Activated T-cell treated with anti-CD3 and anti-CD28 coated beads, Interleukin-2, amount 50 U/mL, for 72 hours (primary cell): ENCODE measurements at places on chromosomes 6 and 20. TPM values are rescaled to one million over a fixed set of nuclear protein-coding genes. Genes with fewer than 3 reads are reported as not detected.

DNA sequence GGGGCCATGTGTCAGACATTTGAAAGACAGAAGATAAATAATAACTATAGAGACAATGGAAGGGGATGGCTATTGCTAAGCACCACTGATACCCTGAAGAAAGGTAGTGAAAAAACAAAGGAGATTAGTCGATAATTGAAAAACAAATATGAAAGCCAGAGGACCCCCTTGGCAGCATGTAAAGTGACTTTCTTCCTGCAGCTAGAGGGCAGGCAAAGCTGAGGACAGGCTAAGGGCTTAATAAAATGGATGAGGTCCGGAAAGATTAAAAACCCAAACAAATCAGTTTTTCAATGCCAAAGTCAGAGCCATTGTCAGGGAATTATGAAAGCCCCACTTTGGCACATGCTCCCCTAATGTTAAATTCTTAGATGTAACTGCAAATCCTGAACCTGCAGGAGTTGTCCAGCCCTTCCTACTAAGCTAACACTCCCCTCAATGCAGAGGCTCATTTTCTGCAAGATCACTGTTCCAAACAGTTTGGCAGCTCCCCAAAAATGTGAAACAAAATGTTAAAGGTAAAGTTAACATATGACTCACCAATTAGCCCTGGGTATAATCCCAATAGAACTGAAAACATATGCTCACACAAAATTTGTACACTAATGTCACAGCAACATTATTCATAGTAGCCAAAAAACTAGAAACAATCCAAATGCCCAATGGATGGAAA is 1177.9 kb downstream of the GRIK2 start:
- DNase-seq = no peak

- no peak for DNase-seq
These were observed 17.3 kb downstream of the TUBB2B start for GRCh38 chr6:3210024-3210610.

The MAP7 gene
- 1.4 TPM for total RNA-seq

GRCh38 chr20:25532015-25532751 is 53.1 kb downstream of the NINL start:
- DNase-seq = no peak

DNA sequence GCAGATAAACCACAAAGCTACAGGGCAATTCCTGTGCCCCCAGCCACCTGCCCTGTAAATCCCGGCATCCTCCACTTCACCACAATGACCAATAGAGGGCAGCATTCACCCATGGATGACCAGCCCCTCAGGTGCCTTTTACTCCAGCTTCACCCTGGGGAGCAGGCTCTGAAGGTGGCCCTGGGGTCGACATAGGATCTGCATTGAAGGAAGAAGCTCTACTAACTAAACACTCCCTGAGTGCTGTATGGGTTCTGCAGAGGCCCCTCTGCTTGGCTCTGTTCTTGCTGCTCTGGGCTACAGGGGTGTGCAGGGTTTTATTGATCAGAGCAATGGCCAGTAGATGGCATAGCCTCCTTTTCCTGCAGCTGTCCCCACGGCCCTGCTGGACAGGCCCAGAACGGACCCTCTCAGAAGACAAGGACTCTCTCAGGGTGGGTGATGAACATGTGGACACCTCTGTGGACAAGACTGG is 20.3 kb downstream of the CST4 start:
- DNase-seq = peak; percentile 42

DNA sequence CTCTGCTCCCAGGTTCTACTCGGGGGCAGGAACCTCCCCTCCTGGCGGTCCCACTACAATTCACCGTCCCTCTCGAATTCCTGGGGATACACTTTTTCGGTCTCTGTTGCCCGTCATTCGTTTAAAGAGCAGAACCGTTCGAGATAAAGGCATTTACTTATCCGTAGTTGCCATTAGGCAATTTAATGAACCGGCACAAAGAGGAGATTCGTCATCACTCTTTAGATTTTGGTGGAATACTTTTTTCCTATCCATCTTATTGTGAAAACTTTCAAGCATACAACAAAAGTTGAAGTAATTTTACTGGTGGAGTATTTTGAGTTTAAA is 1.2 kb upstream of the CD24 start:
- DNase-seq = no peak

The C6orf132 gene
- total RNA-seq = 0.26 TPM

The HELZ2 gene
- total RNA-seq = 31.2 TPM

The C20orf144 gene
- 0.23 TPM for total RNA-seq

DNA sequence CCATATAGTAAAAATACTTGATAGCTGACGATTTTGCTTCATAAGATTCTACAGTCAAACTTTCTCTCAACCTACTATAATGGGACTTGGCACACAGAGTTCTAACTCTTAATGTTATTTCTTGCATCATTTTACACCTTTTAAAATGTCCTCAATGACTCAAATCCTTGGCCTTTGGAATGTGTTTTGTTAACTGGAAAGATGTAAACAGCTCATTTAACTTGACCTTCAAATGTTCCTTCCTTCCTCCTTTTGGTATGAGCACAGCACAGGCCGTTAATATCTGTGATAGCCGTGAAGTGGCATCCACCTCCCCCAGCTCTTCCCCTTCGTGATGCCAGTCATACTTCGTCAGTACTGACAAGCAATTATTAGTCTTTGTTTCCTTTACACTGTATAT is 972.0 kb upstream of the CITED2 start:
- DNase-seq = no peak

The ADGRF4 gene
- not detected for total RNA-seq

DNA sequence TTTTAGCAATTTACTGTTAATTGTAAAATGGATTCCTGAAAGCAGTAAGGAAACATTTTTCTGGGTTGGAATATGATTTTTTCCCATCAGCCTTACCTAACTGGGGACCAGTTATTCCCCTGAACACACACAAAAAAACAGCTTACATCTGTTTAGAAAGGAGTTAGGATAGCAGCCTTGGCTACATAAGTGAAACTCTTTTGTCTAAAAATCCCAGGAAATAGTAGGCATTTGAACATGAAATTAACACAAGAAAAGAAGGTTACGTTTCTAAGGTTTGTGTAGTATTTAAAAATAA is 696.2 kb upstream of the MARCKS start:
- no peak for DNase-seq

DNA sequence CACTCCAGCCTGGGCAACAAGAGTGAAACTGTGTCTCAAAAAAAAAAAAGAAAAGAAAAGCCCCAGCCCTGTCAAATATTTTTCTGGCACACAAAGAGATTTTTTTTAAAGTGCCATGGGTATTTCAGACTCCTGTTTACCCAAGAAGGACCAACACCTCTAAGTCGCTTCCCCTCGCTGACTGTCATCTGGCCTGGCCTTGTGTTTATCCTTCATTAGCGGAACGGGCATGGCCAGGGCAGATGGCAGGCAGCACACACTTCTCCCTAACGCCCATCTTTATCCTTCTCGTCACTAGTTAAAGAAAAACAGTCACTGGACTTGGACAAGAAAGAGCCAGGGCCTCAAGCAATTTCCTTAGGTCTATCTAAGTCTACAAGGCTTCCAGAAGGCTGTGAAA is 7.3 kb upstream of the CBFA2T2 start:
- DNase-seq = no peak

The SLC22A23 gene
- total RNA-seq = 1.5 TPM

DNA sequence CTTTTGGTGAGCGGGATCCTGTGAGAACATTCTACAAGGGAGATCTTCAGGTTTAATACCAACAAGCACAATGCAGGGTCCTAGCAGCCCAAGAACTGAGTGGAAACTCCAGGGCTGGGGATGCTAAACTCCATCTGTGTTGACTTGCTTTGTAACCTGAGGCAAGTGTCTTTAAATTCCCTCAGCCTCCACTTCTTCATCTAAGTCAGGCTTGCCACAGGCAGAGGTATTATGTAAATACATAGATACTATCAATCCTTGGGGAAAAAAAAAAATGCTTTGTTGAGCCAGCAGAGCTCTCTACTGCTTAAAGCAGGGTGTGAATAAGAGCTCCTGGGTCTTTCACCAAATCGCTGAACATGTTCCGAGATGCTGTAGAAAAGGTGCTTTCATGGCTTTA is 114.2 kb upstream of the PHACTR1 start:
- DNase-seq = no peak

The RSPH4A gene
- 0.09 TPM for total RNA-seq

The SMIM13 gene
- 9.1 TPM for total RNA-seq

- DNase-seq = no peak
These were observed 375.8 kb downstream of the QKI start for GRCh38 chr6:163790266-163790840.

GRCh38 chr6:35090734-35091133 is 50.4 kb downstream of the TCP11 start:
- DNase-seq = no peak

The PI3 gene
- total RNA-seq = not detected

The LRFN2 gene
- 0.12 TPM for total RNA-seq

The LY6G6C gene
- total RNA-seq = 0.67 TPM

GRCh38 chr6:54970337-54970736 is 123.8 kb downstream of the FAM83B start:
- no peak for DNase-seq

DNA sequence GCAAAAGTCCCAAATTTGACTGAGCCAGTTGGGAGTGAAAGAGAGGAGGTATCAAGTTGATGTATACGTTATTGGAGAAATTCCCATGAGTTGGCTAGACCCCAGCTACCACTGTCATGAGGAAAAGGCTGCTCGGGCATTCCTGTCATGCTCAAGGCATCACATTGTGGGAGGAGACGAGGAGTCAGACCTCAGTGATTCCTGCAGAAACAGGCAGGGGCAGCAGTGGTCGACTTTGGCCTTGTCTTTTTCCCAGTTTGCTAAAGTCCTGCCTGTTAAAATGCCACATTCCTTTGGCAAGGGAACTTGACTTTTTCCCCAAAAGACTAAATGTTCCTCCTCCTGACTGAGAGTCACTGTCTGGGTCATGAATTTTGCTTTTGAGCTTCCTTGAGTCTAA is 295.5 kb upstream of the HS3ST5 start:
- no peak for DNase-seq

The NOX3 gene
- not detected for total RNA-seq

DNA sequence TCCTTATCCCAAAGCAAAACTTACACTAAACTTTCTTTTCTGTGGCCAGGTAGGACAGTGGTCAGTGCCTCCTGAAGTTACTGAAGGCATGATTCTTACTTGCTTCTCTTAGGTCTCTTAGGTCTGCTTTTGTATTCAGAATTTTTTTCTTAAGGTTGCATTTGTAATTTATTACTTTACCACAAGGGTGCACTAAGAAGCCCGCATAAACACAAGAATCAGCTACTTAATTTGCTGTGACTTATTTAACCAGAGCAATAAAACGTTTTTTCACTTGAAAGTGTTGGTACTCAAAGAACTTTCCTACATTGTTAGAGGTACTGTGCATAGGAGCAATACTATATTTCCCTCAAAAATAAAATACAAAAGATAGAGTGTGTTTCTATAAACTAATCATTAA is 75.4 kb upstream of the LAMA2 start:
- DNase-seq = no peak

DNA sequence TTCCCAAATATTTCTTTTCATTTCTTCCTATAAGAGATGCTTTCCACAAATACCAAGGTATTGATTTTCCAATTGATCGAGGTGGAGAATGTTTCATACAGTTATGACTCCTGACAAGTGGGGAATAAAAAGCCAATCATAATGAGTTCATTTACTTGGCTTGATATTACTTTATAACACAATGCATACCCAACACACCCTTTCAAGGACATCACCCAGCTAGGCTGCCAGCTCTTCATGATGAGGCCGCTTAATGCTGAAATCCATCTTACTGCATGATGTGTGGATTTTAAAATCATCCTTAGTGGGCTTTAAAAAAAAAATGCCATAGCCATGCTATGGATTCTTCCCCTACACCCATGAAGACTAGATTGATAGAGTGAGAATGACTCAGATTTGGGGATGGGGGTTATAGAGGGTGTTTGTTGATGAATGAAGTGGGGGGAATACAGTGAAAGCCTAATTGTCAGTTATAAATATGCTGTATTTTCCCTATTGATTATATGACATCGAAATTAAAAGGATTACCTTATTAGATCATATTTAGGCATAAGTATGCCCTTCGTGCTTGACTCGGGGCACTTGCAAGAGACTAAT is 75.9 kb downstream of the GNAS-AS1 start:
- no peak for DNase-seq

DNA sequence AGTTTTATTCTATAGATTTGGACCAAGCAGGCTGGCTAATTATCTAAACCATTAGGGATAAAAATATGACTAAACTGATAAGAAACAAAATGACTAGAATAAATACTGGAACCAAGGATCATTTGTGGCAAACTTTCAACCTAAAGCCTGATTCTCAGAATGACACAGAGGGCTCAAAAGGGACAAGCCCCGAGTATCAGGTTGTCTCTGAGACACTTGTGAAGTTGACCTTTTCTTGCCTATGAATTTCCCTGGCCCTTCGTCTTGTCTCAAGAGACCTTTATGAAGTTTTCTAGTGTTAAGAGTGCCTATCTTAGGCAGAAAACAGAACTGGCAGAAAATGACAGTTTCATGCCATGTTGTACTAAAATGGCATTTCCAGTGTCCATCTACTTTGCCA is 68.3 kb downstream of the IMPG1 start:
- no peak for DNase-seq

The HTR1E gene
- total RNA-seq = not detected

DNA sequence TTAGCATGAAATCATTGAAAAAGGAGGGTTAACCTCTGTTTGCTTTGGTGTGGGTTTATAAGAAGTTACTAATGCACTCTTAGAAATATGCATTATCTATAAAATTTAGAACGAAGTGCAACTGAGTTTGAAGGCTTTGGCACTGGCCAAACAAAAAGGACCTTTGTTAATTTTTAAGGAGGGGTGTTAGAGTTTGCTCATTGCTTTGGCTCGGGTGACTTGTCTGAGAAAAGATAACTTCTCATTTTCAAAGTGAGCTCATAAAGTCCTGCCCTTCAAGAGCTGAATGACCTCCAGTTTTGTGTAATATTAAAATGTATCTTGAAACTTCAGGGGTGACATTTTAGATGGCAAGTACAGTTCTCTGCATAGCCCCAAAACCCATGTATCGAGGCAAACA is 25.9 kb downstream of the NEDD9 start:
- no peak for DNase-seq

GRCh38 chr6:155093430-155093829 is 98.3 kb downstream of the TIAM2 start:
- peak; percentile 4 for DNase-seq

The IL17F gene
- 12.3 TPM for total RNA-seq

DNA sequence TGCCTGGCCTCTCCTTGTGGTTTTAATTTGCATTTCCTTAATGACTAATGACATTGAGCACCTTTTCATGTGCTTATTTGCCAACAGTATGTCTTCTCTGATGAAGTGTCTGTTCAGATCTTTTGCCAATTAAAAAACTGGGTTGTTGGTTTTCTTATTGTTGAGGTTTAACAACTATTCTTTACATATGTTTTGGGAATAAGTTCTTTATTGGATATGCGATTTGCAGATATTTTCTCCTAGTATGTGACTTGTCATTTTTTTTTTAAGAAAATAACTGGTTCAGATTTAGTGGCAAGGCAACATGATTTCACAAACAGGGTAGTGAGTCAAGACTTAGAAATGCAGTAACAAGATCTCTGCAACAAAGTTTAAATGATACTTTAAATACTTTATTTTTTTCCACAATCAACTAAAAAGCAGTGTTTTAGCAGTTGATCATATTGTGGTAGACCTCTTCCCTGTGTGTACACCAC is 67.8 kb downstream of the TIAM2 start:
- DNase-seq = no peak

The OVOL2 gene
- total RNA-seq = 0.41 TPM

GRCh38 chr20:41415191-41415590 is 48.6 kb upstream of the EMILIN3 start:
- DNase-seq = no peak

The WFDC2 gene
- total RNA-seq = 1.8 TPM
